ENCODE measurements at places on chromosomes 4 and X.

DNA sequence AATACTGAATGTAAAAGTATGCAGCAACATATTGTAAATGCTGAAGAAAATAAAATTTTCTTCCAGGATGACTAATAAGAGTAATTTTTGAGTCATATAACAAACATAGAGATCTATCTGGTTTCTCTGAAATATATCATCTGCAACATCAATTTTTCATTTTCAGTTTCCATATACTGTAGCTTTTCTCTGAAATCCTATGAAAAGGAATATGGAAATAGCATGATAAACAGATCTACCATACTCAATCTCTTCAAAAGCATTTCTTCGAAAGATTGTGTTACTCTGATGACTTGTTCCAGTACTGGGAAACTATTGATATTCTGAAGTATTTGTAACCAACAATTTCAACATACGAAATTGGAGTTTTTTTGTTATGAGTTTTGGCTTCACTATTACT lies 1156.7 kb downstream of the FAM133A start:
- no peak for DNase-seq

- no peak for DNase-seq
Observed at GRCh38 chrX:153312842-153313241, 8.7 kb downstream of the PNMA6F start.

- peak; percentile 59 for DNase-seq
Observed at GRCh38 chr4:54091637-54092404, 8.1 kb upstream of the GSX2 start.

DNA sequence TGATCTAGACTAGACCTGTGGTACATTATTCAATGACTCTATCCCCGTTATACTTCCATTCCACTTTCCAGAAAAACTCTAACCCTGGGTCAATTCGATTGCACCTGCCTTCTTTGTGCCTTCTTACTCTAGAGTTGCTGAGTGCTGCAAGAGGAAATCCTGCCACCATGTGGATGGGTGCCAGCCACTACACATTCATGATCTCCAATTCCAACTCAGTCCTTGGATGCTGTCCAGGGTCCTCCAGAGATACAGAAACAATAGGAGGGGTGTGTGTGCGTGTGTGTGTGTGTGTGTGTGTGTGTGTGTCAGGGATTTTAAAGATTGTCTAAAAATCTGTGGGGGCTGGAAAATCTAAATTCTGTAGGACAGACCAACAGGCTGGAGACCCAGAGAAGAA lies 42.9 kb upstream of the INTS6L start:
- DNase-seq, result peak; percentile 7

- DNase-seq, result no peak
Observed at GRCh38 chr4:65019775-65020174, 610.5 kb upstream of the TECRL start.

DNA sequence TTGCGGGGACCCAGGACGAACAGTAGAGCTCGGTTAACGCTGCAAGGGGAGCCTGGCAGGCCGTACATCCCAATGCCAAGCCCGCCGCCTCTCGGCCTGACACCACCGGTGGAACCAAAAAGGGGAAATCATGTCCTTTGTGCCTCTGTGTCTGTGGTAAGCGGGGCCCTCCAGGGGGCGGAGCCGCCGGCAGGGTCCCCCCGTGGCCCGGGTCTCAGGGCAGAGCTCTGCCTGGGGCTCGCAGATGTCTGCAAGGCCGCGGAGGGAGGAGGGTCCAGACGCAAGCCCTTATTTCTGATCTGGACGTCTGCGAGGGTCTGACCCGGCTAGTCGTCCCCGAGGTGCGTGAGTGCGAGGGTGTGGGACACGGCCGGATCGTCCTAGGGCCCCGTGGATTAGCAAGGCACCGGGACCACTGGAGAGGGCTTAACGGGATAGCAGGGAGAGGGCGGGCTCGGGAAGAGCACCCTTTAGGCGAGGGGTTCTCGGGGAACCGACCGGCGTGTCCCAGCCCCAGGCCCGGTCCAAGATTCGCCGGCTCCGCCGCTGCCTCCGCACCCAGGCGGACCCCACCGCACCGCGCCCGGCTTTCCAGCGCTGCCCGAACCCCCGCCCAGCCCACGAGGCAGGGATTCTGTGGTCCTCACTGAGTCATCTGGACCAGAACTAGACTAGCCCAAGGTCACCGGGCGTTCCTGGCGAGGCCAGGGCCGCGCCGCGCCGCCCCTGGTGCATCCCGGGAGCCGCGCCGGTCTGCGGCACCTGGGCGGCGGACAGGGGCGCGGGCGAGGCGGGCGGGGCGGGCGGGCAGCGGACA lies 863 bp upstream of the FAM193A start:
- peak; percentile 41 for DNase-seq

DNA sequence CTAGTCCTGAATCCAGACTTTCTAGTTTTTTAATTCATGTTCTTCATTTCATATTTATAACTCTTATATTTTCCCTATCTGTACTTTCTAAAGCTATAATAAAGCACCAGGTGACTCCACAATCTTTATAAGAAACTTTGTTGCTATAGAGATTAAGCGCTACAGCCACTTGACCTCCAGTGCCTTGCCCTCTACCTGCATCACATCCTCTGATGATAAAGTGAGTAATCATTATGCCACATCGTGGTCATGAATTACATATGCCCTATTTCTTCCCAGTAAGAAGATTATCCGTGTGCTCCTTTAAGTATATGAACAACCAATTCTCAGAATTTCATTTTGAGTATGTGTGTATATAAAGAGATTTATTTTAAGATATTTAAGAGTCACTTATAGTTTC lies 6.8 kb upstream of the DYNLT3 start:
- DNase-seq, result no peak

- no peak for DNase-seq
Observed at GRCh38 chr4:56210397-56210796, 176.9 kb downstream of the AASDH start.

DNA sequence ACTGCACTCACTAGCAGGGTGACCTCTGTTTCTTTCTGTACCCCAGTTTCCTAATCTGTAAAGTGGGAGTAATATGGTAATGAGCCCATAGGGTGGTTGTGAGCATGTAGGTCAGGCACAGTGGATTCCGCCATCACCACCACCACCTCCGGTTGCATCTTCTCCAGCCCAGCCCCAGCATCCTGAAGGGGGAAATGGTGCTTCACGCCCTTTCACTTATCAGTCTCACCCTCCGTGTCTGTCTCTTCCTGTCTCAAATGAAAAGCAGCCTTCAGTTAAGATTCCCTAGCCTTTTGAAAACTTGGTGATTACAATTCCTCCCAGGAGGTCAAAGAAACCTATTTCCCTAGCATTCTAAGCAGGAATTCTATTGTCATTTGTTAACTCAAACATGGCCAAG lies 16.9 kb upstream of the XPNPEP2 start:
- no peak for DNase-seq

GRCh38 chr4:10947898-10948297 lies 263.3 kb upstream of the CLNK start:
- DNase-seq, result no peak

- DNase-seq, result no peak
Observed at GRCh38 chr4:84220990-84221389, 278.1 kb downstream of the NKX6-1 start.

DNA sequence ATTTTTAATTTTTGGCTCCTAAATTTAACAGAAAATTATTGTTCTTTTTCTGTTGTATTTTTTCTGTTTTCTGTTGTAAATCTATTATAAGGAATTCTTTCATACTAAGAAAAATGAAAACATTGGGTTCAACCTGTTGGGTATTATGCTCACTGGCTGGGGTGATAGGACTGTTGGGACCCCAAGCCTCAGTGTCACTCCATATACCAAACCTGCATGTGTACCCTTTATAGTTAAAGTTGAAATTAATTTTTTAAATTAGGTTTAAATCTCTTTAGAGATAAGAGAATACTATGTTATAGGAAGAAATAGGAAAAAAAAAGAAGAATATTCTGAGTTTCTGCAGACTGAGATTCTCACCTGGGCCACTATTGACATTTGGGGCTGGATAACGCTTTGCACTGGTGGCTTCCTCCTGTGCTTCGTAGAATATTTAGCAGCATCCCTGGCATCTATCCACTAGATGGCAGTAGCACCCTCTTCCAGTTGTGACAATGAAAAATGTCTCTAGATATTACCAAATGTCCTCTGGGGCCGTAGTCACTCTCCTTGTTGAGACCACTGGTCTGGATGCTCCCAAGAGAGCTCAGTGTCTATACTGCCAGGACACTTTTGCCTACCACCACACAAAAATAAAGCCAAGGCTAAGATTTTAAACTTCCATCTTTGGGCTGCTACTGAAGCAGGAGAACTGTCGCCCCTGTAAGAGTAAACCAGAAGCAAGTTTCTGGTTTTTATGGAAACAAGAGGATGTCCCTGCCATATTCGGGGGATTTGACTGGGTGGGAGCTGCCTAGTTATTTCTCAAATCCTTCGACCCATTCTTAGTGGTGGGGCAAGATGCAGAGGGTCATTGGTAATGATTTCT lies 22.4 kb upstream of the CLTRN start:
- DNase-seq, result peak; percentile 57

DNA sequence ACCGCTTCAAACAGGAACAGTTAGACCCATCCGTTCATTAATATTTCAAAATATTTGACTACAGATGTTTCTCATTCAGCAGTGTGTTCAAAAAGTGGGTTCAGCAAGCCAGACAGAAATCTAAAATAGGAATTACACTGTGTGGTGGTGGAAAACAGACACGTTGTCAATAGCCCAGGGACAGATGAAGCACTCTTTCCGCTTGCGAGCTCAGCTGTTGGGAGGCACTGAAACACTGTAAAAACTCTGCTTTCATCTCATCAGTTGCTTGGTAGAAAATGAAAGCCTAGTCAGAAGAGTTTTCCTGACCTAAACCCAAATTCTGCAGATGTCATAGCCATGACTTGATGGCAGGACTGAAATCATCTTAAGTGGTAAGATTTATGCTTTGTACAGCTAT lies 38.5 kb downstream of the LRP2BP start:
- DNase-seq, result no peak

DNA sequence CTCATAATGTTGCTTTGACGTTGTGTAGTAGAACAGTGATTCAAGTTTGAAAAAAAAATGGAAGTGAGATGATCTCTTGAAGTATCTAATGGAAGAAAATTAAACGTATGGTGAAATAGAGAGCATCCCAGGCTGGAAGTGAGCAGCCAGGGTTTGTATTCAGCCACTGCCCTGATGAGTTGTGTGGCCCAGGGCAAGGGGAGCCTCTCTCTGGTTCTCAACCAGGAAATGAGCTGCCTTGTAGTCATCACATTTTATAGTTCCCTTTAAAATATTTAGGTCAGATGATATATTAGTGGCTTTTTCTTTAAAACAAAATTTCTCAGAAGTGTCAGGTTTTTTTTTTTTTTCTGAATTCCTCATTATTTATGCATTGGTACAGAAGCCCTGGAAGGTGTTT lies 150.3 kb downstream of the GPAT3 start:
- DNase-seq, result no peak

DNA sequence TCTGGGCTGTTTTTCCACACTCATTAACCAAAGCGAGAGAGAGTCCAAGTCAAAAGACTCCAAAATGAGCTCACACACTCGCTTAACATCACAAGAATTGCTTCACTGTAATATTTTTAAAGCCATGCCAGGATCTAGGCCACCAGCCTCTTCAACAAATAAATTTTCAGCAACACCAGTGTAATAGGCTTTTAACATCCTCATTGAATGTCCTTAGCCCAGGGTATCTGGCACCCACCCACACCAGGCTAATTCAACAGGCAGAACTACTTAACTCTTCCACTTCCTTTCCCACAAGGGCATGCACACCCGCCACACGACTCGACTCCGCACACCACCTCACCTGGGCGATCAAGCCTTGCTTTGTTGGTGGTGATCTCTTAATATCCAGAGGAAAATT lies 34.2 kb downstream of the FAT1 start:
- no peak for DNase-seq

- no peak for DNase-seq
Observed at GRCh38 chr4:67207941-67208441, 337.3 kb downstream of the CENPC start.

- DNase-seq, result no peak
Observed at GRCh38 chrX:791479-792034, 161.0 kb downstream of the SHOX start.

- no peak for DNase-seq
Observed at GRCh38 chr4:183876268-183876934, 28.7 kb upstream of the STOX2 start.

DNA sequence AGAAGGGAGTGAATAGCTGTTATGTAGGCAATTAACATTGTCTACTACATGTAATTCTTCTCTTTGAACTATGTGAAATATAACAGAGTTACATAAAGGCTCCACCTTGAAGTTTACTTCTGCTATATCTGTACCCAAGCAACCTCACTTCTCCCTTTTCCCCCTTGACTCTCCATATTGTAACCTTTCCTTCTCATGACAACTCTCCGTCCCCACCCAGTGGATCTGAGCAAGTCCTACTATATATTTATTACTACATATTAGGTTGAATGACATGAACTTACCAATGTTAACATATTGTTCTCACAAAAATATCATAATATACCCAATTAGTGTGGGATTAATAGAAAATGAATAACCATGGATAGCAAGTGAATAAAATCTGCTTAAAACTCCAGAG lies 93.2 kb upstream of the ATP8A1 start:
- DNase-seq, result no peak

DNA sequence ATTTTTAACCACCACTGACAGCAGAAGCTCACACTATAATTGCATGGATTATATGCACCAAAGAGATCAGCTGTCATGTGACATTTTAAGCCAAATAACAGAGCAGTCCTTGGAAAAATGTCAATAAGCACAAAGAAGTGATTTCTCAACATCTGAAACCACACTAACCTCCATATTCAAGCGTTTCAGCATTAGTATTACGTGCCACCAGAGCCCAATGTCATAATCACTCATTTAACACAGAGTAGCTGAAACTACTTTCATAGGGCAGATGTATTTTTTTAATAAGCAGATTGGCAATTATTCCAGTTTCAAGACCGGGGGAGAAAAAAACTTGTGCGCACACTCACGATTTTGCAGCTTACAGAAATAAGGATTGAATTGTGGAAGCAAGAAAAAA lies 76.6 kb downstream of the SH3KBP1 start:
- no peak for DNase-seq

GRCh38 chr4:163662768-163663167 lies 168.3 kb downstream of the TMA16 start:
- no peak for DNase-seq

DNA sequence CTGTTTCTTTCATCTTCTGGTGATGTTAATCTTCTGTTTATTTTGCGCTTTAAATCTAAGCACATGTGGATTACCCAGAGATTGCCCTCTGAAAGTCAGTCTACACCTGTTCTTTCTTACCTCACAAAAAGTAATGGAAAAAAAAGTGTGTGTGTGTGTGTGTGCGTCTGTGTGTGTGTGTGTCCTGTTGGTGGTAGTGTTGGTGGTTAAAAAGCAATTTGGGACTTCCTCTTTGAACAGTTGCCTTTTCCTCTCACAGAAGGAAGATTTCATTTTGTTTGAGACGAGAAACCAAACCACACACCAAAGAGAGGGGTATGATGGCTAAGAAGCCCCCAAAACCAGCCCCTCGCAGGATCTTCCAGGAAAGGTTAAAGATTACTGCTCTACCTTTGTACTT lies at the start of gene STAP1:
STAP1 (plus strand) TSS at position 235 of the 400 bp plus-strand sequence; CDS start at position 318, 83 bp downstream.
- no peak for DNase-seq
